CD4-positive, alpha-beta T cell treated with Interleukin-15 for 4 hours (primary cell): ENCODE measurements at places on chromosomes 16 and 17.

DNA sequence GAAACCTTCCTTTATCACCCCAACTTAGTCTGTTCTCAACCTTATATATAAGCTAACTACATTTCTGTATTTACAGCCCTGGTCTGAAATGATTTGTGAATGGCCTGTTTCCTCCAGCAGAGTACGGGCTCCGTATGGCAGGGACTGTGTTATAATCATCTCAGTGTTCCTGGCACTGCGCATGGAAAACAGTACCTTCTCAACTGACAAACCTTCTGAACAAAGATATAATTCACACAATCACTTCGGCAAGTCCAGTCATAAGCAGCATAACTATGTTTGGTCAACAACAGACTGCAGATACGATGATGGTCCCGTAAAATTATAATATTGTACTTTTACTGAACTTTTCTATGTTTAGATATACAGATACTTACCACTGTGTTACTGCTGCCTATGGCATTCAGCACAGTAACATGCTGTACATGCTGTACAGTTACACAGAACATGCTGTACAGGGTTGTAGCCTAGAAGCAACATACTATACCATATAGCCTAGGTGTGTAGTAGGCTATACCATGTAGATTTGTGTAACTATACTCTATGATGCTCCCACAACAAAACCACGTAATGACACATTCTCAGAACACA is 30.0 kb downstream of the ANKFY1 start:
- DNase-seq = no peak

DNA sequence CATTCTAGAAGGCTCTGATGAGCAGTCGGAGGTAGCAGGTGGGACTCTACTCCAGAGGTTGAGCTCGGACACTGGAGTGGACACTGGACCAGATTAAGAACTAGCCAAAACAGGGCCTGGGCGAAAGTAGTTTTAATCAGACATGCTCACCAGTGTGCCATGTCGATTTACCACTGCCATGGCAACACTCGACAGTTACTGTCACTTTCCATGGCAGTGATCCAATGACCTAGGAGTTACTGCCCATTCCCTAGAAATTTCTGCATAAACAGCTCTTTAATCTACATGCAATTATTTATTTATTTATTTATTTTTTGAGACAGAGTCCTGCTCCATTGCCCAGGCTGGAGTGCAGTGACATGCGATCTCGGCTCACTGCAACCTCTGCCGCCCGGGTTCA is 7.2 kb upstream of the METTL9 start:
- DNase-seq = no peak

DNA sequence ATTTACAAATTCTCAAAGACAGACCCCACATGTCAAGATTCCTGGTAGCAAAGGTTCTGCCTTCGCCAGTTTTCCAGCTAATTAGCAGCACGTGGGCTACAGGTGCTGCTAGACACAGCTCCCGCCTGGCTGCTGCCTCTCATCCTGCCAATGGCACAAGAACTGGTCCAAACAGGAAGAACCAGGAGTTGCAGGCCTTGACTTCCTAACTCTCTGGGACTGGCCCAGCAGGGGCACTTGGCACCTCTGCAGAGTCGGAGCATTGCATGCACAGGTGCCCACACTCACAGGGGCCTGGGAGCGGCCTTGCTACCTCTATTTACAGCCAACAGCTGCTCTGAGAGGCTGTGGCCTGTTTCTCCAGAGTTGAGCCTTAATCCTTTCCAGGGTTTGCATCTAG is 39.6 kb downstream of the TK2 start:
- no peak for DNase-seq

- no peak for DNase-seq
Observed at GRCh38 chr17:7207120-7208001, 12.3 kb downstream of the DLG4 start.

GRCh38 chr17:79668344-79669250 is 57.7 kb upstream of the RBFOX3 start:
- no peak for DNase-seq
